Transverse colon (tissue), 4 donors: ENCODE measurements at places on chromosomes 4 and X.
A peak's percentile ranks its signal among the peaks of the same experiment; 100 is the strongest.

- no peak for DNase-seq
These were observed 147.5 kb upstream of the FAM241A start for GRCh38 chr4:111997785-111998184.

GRCh38 chrX:128698573-128699181, 646.5 kb upstream of the ACTRT1 start:
- DNase-seq, result no peak

- no peak for DNase-seq
These were observed 26.5 kb downstream of the HAND2 start for GRCh38 chr4:173503330-173504180.

- DNase-seq, result no peak
These were observed 1.0 kb upstream of the ACSL1 start for GRCh38 chr4:184826691-184827270.

DNA sequence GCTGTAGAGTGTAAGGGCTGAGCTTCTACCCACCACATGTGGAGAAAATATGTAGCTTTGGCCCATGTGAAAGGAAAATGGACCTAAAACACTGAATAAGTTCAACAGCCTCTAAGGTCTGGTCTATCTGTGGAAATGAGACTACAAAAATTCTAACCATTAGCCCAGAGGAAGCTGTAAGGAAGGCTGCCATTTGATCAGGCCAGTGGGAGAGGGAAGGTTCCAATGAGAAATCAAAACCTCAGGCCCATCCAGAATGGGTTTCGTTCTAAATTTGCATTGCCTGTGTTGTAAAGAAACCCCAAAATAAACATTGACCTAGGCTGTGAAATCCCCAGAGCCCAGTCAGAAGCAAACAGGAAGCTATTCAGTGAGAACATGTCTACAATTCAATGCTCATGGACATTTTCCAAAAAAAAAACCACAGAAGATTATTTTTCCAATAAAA, 320.4 kb upstream of the SLC7A11 start:
- DNase-seq, result no peak

DNA sequence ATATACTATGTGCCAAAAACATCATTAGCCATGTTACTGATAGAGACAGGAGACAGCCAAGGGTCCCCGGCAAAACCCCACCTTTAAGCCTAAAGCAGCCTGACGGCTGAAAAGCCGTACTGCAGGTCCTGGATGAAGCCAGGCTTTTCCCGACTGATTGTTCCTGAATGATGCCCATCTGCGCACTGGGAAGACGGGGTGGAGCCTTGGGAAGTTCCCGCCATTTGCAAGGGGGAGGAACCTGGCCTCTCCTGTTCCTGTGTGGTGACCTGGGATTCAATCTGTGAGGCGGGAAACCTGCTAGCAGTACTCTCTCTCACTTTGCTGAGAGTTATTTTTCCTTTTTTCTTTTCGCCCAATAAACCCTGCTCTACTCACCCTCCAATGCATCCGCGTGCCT, 15.1 kb upstream of the CAMK2D start:
- no peak for DNase-seq

- no peak for DNase-seq
These were observed 1296.1 kb upstream of the PCDH7 start for GRCh38 chr4:29423836-29424721.

DNA sequence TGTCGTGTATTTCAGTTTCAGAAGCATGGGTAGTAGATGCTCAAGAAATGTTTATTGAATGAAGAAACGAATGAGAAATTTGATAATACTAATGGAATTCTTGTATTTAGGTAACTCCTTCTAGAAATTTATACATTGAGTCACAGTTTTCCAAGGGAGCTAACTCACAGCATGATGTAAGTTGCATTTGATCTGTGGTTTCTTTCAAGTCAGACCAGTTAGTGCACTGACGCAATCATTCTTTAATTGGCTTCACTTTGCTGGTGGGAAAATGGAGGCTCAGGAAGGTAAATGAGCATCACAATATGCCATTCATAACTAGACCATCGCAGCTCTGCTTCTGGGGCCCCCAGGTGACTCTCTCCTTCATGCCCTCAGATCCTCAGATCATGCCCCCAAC, 17.3 kb upstream of the CWH43 start:
- DNase-seq, result no peak

DNA sequence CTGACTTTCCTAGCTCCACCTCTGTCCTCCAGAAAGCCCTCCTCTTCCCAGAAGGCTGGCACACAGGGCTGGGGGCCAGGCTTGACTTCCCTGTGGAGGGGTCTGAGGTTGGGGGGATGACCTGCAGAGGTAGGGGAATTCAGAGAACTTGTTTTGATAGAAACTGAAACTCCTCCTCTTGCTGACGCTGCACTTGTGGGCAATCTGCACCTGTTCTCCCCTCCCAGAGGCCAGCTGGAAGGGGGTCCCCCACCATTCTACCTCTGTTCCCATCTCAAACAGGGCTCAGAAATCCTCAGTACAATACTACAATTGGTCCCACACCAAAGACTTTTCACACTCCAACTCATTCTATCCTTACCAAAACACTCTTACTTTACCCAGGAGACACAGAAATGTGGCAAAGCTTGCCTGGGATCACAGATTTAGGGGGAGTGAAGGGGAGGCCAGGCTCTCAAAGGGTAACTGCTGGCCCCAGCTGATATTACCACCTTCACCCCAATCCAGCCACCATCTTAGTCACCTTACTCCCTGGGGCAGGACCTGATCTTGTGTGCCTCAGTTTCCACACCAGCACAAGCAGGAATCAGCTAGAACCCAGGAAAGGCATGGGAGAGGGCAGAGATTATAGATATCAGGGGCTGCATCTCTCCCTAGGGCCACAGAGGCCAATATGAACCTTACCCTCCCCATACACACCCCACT, 18.5 kb downstream of the OTUD5 start:
- DNase-seq, result peak; percentile 69

GRCh38 chr4:1289207-1290164, at the start of gene MAEA:
TSS of gene MAEA (plus strand) at chr4:1289891. CDS start at chr4:1289914, 23 bp downstream.
- peak; percentile 98 for DNase-seq

GRCh38 chrX:2435465-2435864, 65.3 kb downstream of the DHRSX start:
- no peak for DNase-seq

- no peak for DNase-seq
These were observed 1183.4 kb upstream of the PCDH7 start for GRCh38 chr4:29536745-29537144.

DNA sequence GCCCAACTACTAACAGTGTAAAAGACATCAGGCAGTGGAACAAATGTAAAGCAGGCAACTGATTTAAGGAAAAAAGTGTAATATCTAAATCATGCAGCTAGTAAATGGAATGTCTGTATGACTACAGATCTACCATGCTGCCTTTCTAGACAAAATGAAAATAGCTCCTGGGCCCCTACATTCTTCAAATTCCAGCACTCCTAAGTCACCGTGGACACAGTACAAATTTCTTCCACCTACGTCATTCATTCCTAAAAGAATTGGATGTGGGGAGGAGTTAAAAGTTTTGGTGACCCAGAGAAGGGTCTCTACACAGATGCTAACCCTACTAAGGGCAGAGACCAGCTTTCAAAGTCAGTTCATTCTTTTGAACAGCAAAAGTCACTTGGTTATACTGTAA, 137.2 kb upstream of the ARHGEF9 start:
- no peak for DNase-seq

DNA sequence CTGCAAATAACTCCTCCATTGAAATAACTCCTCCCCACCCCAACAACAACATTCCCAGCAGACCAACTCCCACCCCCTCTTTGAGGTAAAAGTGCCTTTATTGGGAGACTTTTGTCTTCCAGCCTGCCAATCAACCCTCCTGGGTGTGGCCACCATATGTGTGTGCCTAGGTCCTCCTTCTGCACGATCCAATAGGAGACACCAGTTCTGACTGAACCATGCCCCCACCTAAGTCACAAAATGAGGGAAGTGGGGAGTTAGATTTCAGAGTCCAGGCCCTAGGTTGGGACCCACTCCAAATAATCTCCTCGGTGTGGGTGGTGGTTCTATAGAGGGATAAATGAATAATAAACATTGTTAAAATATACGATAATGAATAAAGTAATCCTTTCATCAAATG, 3.0 kb downstream of the PLP2 start:
- no peak for DNase-seq

DNA sequence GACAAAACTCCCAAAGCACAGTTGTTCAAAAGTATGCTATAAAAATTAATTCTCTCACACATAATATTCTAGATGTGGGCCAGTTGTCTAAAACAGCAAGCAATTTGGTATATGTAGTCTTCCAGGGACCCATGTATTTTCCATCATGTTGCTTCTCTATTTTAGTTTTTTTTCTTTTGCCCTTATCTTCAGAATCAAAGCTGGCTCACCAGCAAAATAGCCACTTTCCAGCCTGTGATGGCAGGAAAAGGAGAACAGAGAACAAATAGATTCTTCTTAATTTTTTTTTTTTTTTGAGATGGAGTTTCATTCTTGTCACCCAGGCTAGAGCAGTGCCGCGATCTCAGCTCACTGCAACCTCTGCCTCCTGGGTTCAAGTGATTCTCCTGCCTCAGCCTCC, 680.8 kb upstream of the TENM3 start:
- DNase-seq, result no peak

DNA sequence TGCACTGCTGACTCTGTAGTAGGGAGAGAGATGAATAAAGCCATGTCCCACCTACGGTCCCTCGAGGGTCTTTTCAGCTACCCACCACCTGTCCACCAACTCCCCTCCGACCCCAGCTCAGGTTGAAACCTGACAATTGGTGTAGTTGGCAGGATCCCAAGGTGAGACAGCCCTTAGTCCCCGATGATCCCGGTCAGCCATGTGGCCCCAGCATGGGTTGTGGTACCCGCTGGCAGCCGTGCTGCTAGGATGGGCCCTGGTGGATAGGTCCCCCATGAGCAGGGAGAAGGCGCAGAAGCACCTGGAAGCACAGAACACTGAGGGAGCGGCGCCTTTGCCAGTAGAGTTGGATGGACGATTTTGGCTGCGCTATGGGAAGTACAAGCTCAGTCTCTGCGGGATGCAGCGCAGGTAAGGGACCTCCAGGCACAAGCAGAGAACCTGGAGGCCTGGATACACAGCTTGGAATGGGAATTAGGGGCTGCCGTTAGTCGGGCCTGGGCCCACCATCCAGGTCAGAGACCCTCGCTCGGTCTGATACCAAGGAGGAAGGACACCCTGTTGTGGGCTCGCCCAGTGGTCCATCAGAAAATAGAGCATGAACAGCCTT, 694.6 kb upstream of the AGA start:
- no peak for DNase-seq

DNA sequence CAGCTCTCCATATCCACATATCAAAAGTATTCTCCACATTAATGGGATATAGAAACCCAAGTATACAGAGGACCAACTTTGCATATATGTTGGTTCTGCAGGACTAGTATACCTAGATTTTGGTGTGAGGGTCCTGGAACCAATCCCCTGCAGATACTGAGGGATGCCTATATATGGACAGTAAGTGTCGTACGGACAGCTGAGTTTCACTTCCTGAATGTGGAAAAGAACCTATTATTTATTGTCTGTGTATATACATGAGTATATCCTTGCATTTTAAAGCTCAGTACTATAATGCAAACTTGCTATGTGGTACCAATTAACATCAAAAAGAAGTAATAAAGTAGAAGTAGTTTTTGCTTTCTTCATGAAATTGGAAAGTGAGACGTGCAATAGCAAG, 101.9 kb downstream of the FBXW7 start:
- no peak for DNase-seq

DNA sequence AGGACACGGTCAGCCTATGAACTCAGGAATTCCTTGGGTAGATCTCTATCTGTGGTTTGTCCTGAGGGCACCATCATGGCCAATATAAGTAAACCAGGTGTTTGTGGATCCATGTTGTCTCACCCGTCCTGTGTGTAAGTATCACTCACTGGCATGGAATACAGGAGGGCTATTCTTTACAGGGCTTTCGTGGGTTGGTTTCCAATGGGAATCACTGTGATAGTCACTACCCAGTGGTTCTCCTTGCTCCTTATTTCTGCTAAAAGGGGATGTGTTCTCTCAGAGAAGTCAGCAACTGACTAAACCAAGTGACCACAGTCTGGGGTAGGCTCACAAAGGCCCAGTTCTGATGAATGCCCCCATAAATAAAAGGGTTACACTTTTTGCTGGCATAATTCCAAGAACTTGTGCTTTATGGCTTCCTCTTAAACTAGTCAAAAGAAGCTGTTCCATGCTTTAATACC, 236.7 kb upstream of the JADE1 start:
- DNase-seq, result no peak

DNA sequence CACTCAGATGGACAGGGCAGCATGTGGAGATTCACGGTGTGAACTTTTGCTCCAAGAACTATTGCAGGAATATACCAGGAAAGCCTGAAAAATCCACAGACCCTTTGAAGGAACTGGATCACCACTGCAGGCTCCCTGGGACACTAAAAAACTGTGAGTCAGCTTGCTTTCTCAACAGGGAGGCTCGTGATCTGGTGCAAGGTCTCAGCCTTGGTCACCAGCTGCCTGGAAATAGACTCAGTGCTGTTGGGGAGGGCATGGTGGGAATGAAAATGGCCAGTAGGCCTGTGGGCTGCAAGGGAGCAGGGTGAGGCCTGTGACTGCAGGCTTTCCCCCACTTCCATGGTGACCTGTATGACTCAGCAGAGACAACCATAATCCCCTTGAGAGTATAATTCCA, 426.4 kb upstream of the RPS6KA3 start:
- no peak for DNase-seq

DNA sequence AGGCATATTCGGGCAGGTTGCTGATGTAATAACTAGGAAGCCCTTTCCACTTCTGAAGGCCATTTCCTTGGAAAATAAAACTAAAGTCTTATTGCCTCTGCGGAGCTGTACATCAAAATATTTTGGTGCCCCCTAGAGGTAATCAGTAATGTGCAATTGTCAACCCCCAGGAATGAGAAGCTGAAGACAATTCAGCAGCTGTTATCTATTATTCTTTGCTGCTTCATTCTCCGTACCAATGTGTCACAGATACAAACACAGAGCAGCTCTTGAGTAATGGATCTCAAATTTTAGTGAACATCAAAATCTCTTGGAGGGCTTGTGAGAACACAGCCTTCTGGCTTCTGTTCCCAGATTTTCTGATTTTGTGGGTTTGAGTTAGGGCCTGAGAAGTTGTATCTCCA, 3.5 kb upstream of the SLIT2 start:
- no peak for DNase-seq

DNA sequence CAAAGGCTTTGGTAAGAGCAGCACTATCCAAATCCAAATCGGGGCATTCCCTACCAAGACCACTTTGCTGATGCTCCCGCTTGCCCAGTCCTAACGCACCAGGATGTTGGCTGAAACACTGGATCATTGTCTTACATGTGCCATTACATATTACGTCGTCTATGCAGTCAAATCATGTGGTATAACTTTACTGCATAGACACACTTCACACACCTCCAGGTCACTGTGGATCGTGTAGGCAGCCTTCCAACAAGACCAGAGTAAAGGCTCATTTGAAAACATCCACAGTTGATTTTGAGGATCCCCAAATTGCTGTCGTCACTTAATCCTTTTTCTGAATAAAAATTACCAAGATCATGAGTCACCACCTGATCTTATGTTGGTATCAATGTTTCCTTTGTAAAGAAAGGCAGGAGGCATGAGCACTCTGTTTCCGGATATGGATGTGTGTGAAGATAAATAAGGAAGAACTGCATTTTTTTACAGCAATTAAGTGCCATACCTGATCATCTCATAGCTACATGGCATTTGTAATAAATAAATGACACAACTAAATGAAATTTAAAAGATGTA, 18.5 kb downstream of the TENM3 start:
- DNase-seq, result no peak
